ENCODE measurements at places on chromosomes 1 and 21.

DNA sequence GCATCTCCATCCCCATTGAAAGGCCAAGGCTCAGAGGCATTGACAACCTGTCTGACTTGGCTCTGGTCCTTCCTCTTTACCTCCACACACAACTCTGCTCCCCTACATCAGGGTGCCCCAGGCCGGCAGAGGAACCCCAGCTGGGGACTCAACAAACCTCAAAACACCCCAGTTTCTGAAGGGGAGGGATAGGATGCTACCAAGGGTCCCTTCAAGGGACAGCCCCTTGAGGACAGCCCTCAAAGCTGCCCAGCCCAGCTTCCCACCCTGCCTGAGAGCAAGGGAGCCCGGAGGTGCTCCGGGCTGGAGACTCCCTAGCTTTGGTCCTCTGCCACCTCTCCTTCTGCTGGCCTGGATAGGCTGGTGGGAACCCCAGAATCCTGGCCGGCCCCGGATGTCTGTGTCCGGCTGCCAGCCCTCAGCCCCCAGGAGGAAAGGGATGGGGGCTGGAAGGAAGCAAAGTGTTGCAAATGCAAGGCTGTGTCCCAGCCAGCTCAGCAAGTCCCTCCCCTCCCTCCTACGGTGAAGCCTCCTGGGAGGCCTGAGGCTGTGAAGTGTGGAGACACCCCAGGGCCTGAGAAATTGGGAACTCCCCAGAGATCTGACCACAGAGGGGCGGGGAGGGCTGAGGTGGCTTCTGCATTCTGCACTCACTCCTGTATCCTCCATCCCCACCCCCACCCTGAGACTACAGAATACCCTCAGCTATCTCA is 1.1 kb upstream of the MARCKSL1 start:
- peak; percentile 47 for DNase-seq

- no peak for DNase-seq
These were observed 46.8 kb upstream of the WASF2 start for GRCh38 chr1:27536767-27537166.

DNA sequence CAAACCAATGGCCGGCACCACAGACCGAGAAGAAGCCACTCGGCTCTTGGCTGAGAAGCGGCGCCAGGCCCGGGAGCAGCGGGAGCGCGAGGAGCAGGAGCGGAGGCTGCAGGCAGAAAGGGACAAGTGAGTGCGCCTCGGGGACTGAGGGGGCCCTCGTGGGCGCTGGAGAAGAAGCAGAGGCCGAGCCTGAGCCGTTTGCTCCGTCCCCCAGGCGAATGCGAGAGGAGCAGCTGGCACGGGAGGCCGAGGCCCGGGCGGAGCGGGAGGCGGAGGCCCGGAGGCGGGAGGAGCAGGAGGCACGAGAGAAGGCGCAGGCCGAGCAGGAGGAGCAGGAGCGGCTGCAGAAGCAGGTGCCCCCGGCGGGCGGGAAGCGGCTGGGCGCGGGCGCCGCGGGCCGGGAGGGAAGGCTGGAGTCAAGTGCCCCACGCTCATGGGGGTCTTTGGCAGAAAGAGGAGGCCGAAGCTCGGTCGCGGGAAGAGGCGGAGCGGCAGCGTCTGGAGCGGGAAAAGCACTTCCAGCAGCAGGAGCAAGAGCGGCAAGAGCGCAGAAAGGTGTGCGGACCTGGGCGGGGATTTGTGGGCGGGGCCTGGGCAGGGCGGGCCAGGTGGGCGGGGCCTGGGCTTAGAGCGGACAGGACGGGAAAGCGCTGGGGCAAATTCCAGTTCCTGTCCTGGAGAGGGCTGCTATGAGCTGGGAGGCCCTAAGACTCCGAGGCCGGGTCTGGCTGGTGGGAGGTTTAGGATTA is 22.7 kb downstream of the MAP7D1 start:
- DNase-seq, result no peak

- DNase-seq, result no peak
These were observed 8.4 kb downstream of the CEPT1 start for GRCh38 chr1:111148376-111148881.

- DNase-seq, result peak; percentile 4
These were observed 12.3 kb upstream of the GJA8 start for GRCh38 chr1:147890177-147890790.

- DNase-seq, result no peak
These were observed 78.6 kb upstream of the RGS2 start for GRCh38 chr1:192730198-192730597.

DNA sequence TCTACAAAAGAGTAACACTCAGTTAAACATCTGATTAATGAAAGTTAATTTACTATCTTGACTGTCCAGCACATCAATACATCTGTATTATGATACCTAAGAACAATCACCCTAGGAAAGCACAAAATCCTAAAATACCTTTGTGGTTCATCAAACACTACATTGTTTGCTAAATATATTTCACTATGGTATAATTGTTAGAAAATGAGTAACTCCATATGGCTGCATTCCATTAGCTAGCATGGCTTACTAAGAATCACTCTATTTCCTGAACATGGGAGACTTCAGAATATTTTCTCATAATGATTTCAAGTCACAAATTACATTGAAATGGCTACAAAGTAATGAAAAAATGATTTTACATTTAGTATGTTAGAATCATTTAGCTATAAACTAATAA is 12.5 kb downstream of the TRMT1L start:
- DNase-seq, result no peak

DNA sequence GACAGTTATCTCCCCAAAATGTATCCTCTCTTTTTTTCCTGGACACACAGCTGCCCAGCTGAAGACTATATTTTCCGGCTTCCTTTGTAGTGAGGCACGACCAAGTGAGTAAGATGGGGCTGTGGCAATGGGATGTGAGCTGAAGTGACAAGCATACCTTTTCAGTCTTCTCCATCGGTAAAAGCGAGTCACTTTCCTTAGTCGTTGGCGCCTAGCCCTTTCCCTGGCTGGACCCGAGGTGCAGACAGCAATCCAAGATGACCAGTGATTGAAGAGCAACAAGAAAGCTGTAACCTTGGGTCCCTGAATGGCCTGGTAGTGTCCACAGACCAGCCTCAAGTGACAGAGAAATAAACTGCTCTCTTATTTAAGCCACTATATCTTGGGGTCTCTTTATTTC is 155.2 kb downstream of the NR5A2 start:
- no peak for DNase-seq

DNA sequence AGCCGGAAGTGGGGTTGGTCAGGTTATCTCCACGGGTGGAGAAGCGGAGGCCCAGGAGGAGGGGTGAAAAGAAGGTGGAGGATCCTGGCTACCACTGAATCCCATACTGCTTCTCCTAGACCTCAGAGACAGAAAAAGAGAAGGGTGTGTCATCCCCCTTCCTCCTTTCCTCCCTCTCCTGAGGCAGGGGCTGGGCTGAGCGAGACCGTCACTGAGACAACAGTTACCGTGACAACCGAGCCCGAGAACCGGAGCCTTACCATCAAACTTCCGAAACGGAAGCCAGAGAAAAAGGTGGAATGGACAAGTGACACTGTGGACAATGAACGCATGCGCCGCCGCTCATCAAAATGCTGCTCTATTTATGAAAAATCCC is 42.1 kb upstream of the NBPF3 start:
- DNase-seq, result no peak

DNA sequence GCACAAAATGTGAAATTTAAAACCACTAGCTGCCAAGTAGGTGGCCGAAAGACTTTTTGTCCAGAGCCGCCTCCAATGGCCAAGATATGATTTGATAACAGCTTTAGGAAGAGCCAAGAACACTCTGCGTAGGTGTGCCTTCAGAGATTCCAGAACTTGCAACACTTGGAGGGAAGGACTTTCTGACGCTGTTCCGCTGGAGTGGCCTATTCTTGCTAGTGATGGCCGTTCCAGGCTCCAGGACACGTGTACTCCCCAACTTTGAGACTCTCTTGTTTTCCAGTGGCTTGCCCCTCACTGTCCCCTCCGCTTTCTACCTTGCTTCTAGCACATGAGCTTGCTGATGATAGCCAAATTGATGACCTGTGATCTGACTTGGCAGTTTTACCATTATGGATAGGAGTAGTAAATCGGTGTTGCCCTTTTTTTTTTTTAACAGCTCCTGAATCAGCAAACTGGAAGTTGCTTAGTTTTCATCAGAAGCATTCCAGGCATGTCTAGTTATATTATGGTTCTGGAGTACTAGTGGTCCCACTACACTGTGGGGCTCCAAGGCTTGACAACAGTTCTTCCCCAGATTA is 1.0 kb downstream of the PRDX6 start:
- DNase-seq, result no peak

Data from stimulated activated CD8-positive, alpha-beta memory T cell treated with anti-CD3 and anti-CD28 coated beads, Interleukin-4, amount 100 ng/mL, for 4 hours (primary cell).